ENCODE measurements at places on chromosomes 2 and 18.
A peak's percentile ranks its signal among the peaks of the same experiment; 100 is the strongest.

DNA sequence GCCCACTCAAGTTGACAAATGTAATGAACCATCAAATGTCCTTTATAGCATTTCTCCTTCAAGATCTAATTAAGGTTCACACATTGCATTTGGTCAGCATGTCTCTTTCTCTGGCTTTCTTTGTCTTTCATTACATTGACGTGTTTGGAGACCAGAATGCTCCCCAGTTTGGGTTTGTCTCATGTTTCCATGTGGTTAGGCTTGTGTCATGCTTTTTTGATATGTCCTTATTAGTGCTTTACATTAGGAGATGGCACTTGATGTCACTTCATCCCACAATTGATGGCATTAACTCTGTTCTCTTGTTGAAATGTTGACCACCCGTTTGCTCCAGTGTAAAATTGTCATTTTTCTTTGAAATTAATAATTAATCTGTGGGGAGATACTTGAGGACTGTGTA lies 165.8 kb downstream of the AKAIN1 start:
- ATAC-seq = no peak

DNA sequence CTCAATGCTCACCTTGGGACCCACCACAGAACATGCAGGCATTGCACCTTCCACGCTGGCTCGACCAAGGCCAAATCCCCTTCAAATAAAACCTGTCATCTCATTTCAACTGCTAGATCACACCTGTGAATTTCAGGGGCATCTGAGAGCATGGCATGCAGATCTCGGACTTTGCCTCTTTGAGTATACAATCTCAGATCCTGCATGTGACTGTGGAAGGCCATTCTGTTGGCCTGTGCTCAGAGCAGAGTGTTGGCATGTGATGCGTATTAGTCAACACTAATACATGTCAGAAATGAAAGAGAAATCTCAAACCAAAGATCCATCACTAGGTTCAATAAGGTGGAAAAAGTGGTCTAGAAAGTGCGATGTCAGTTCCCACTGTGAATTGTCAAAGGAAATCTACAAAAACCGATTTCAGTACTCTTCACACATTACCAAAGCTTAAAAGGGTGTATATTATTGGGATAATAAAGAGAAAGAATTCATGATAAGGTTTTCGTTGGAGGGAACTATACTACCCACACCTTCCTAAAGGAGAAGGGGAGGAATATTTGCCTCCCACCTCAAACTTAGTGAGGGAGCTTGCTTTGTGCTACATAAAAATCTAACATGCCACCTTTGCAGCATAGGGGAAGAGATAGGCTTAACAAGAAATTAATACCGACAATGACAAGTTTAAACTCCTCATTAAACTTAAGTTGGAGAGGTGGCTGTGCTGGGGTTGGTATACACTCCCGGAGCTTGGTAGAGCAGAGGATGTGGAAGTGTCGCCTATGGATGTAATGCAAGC lies 7.8 kb downstream of the XDH start:
- no peak for ATAC-seq

GRCh38 chr2:55923091-55923981 lies at the start of gene EFEMP1:
TSS of gene EFEMP1 (minus strand) at chr2:55923782. CDS start at chr2:55922440, 1,342 bp downstream.
- ATAC-seq = peak; percentile 93

DNA sequence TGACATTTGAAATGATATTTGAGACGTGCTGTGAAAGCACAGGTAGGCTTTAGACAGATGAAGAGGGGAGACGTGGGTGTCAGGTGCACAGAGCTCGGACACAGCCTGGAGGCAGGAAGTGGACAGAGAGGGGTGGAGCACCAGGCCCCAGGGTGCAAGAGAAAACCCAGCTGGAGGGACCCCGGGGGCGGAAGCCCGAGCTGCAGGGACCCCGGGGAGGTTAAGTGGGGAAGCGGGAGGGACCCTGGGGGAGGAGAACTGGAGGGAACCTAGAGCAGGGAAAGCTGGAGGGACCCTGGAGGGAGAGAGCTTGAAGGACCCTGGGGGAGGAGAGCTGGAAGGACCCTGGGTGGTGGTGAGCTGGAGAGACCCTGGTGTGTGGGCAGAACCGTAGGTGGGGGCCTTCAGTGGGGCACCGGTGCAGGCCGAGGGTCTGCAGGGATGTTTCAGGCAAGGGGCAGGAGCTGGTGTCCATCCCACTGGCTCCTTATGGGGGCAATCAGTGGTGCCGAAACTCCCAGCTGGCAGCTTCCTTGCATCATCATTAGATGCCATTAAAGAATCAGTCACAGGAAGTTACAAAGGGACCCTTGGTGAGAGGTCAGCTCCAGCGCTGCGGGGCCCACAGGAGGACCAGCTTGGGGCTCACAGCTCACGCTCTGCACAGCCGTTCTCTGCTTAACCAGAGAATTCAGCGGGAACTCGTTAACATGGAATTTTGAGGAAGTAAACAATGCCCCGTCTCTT lies 246.6 kb downstream of the EIPR1 start:
- ATAC-seq = no peak

GRCh38 chr2:121326628-121327027 lies 41.6 kb upstream of the TFCP2L1 start:
- no peak for ATAC-seq

DNA sequence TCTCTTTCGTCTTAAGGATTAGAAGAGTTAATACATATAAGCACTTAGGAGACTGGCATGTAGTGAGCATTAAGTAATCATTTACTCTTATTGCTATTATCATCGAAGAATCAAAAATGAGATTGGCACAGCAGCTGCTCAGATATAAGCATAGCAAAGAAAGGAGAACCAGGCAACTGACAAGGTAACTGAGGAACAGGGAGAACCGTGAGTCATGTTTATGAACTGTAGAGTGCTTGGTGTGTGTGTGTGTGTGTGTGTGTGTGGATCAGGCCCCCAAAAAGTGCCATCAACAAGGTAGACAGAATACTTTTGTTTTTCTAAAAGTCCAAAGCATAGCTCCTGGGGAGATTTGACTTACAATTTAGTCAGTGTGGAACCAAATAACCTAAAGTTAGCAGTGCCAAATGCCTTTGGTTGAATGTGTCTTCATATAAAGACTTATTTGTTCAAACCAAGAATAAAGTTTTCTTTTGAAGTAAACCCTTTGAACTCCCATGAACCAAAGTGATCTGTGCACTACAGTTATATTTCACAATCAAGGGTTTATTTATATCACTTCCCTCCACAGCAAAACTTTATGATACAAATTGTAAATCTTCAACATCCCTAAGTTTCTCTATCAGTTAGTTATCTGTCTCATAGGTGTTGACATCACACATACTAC lies 660.6 kb downstream of the NYAP2 start:
- ATAC-seq = no peak

- ATAC-seq = peak; percentile 82
Observed at GRCh38 chr2:48448274-48449061, 81.5 kb upstream of the STON1 start.

DNA sequence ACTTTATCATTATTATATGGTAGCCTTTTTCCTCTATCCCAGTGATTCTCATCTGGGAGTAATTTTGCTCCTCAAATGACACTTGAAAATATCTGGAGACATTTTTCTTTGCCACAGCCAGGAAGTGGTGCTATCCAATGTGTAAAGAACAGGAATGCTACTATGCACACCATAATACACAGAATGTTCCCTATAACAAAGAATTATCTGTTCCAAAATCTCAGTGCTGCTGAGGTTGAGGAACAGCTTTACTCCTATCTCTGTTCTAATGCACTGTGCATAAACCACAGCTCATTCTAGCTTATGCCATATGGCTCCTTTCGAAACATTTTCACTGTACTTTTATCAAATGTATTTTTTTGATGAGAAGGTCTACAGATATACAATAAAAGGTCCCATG lies 1231.2 kb upstream of the CELF4 start:
- ATAC-seq = no peak

- ATAC-seq = no peak
Observed at GRCh38 chr2:43266711-43267111, 40.3 kb upstream of the ZFP36L2 start.

- ATAC-seq = no peak
Observed at GRCh38 chr2:15668611-15669305, 77.1 kb downstream of the DDX1 start.

DNA sequence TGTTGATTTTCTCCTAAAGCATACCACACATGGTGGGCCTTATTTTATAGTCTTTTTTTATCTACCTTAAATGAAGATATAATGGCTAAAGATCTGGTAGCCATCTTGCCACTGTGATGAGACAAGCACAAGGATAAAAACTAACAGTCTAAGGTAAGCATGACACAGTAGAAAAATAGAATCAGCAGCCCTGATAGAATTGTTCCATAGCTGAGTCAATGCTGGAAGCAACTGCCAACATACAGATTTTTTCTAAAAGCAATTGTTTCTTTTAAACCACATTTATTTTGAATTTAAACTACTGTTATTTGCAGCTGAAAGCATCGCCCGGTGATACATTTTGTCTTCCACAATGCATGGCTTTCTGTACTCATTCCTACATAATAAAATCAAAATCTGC lies 1091.5 kb upstream of the CHAC2 start:
- ATAC-seq = no peak

DNA sequence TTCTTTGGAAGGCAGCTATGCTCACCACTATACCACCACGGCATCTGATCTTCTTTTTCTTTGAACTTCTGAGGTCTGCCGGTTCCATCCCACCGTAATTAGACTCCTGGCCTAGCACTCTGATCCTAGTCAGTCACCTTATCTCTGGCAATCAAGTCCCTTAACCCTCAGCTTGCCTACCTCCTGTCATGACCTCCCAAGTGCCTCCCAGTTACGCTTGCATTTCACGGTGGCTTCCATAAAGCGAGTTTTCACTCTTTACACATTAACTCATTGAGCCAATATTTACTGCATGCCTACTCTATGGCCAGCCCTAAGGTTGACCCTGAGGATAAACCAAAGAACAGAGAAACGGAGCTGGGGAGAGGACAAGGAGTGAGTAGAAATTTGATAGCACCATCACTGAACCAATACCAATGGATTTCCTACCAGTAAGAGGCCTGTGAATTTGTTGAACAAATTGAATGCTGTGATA lies 37.8 kb upstream of the TMEM182 start:
- no peak for ATAC-seq

- ATAC-seq = no peak
Observed at GRCh38 chr18:27428716-27429475, 243.8 kb upstream of the CHST9 start.

GRCh38 chr2:191298306-191298705 lies 53.1 kb downstream of the MYO1B start:
- no peak for ATAC-seq

- peak; percentile 87 for ATAC-seq
Observed at GRCh38 chr2:30421604-30422443, 25.2 kb upstream of the LCLAT1 start.

DNA sequence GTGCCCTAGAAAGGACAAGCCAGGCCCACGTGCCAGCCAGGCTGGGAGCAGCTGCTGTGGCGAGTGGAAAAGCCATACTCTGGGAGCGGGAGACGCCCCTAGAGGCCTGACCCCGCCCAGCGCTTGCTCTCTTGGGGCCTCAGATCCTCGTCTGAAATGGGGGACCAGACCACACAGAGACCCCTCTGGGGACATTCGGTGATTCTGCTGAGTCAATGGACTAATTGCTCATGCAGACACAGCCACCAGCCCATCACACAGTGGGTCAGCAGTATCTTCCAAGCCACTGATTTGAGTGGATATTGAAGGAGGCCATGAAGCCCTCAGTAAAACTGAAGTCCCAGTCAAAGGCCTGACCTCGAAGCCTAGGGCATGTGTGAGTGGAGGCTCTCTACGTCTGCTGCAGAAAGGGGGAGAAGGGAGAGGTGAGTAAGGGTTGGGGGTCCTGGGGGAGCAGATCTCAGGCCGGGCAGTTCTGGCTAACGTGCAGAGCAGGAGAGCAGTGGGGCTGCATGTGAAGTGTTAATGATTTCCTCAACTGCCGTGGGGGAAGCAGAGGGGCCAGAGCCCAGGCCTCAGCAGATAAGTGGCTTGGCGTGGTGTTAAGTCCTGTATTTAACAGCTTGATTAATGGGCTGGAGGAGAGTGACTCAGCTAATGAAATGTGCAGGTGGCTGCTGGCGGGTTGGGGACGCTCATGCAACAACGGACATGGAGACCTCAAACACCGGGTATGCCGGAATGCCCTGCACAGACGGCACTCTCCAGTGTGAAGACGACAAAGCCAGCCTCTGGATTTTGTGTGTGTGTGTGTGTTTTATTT lies 104.4 kb upstream of the TWIST2 start:
- no peak for ATAC-seq

DNA sequence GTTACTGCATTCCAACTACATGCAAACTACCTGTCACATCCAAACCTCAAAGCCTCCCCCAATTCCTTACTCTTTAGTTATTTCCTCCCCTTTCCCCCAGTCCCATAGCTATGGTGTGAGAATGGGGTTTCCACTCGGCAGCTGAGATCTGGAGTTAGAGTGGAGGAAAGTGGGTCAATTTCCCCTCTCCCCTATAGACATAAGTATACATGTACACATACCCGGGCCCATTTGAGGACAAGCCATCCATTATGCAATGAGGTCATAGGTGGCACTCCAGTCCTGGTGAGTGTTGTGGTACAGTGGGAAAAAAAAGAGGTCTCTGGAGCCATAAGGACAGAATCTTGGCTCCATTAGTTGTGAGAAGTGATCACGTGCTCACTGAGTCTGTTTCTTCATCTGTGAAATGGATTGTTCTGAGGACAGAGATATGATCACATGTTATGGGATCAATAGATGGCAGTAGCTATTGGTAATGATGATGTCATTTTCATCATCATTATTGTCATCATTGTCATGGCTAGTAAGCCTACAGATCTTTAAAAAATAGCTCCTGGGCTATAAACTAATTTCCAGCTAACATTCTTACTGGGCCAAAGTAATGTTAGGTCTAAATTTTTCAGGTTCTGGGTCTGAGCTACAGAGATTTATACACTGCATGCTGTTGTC lies 119.0 kb downstream of the BCL2L11 start:
- ATAC-seq = no peak

DNA sequence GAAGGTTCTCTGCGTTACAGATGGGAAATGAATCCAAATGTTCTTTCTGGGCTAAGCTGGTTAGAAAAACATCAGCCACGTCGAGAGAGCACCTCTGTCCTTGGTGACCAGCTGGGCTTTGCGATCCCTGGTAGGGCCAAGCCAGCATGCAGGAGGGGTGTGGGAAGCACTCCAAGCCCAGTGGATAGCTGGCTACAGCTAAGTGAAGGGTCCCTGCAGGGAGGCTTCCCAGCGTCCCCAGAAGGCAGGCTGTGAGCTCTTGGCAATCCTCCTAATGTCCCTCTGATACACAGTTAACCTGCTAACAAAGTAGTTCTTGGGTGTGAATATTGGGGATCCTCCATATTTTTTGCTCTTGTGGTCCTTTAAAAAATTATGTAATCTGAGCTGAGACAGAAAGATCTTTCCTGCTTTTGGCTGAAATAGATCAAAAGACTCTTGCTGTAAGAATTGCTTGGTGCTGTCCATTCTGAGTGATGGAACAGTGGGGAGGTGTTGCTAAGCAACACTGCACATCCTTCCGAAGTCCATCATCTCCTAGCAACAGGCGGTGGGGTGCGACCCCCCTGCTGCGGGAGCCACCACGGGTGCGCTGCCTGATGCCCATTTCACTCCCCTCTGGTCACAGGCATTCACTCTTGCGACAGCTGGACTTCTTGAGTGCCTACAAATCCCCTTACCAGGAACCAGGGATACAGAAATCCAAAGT lies 88.5 kb upstream of the UXS1 start:
- no peak for ATAC-seq

Measured in SK-N-SH treated with all-trans-retinoic acid at 6 μM for 48 hours (cell line).